ENCODE measurements at places on chromosomes 4 and X.

DNA sequence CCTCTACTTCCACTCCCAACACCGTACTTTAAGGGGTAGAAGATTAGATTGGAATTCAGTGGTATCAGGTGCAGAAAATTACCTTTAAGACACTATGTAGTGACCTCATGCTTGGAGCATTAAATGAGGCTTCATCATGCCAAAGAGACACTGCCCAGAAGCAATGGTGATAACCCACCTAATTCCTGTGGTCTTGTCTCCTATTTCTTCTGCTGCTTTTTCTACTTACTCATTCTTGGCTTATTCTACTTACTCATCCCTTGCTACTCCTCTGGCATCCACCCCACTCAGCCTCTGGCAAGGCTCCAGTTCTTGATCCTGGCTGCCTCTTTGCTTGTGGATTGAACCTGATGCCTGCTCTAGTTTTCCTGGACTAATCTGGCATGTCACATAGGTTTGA lies 62.3 kb upstream of the ADAMTS3 start:
- peak; percentile 11 for DNase-seq

DNA sequence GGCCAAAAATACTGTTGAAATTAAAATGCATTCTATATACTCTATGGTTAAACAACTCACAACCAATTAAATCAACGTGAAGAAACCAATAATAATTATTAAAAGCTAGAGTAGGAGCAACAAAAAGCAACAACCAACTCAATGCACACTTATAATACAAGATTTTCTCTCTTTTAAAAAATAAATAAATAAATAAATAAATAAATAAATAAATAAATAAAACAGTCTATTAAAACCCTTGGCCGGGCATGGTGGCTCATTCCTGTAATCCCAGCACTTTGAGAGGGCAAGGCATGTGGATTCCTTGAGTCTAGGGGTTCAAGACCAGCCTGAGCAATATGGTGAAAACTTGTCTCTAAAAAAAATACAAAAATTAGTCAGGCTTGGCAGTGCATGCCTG lies 62.7 kb downstream of the ENOX2 start:
- DNase-seq = no peak

GRCh38 chr4:139005774-139006173 lies 9.8 kb upstream of the NOCT start:
- DNase-seq = no peak

- no peak for DNase-seq
Measured at GRCh38 chrX:42694260-42694815, 83.6 kb downstream of the PPP1R2C start.

GRCh38 chrX:14220386-14220944 lies 190.8 kb upstream of the GEMIN8 start:
- DNase-seq = no peak

- no peak for DNase-seq
Measured at GRCh38 chr4:39042366-39042765, 10.2 kb upstream of the TMEM156 start.

- DNase-seq = no peak
Measured at GRCh38 chr4:26296514-26296913, 24.3 kb upstream of the RBPJ start.

DNA sequence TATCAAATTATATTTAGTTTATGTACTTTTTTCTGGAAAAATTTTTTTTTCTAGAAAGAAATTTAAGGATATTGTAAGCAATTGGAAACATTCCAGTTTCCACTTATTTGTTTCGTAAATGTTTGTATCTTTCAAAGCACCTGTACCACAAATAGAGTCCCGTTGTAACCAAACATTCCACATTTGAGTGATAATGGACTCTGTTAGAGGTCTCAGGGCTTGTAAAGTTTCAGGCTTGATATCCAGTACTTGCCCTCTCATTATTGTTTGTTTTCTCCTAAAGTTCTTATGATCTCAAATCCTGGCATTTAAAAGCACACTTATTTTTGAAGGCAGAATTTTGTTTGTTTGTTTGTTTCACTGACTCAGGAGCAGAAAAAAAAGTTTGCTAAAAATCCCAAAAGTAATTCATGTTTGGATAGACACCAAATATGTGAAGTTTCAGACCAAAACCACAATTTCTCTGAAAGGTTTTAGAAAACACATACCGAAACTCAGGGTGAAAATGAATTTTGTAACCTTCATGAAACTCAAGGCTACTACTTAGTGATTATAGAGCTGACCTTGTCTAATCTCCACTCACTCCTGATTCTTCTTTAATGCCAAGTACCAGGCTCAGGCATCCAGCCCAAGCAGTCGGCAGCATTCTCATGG lies 5.7 kb upstream of the TMEM192 start:
- DNase-seq = no peak

DNA sequence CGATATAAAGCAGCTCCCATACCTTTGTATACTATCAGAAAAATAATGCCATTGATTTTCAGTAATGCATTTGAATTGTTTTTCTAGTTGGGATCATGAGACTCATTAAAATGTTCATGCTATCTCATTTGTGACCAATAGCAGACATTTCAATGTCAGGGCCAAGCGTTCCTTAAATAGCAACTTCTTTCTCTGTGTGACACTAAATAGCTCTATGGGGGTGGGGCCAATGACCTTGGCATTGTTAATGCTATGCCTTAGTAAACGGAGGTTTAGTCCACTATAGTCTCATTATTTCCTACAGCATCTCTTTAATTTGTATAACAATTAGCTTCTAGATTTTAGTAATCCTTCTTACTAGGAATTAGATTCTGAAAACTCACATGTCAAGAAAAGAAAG lies 48.6 kb upstream of the ARHGAP24 start:
- DNase-seq = no peak

DNA sequence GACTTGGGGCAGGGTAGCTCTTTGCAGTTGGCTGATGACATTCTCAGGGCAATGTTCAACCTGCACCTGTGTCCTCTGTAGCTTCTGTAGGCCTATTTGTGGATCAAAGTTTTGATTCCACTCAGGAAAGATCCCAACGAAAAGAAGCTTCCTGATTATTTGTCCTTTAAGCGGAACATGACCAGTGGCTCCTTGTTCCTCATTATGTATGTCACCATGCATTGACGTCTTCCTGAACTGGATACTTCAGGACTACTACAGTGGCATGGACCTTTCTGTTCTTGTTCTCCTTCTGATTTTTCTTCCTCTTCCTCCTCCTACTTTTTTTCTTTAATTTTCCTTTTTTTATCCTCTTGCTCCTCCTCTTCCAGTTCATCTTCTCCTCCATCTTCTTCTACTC lies 62.4 kb downstream of the NBDY start:
- DNase-seq = no peak

- DNase-seq = no peak
Measured at GRCh38 chrX:134999469-134999868, 8.7 kb downstream of the SMIM10 start.

DNA sequence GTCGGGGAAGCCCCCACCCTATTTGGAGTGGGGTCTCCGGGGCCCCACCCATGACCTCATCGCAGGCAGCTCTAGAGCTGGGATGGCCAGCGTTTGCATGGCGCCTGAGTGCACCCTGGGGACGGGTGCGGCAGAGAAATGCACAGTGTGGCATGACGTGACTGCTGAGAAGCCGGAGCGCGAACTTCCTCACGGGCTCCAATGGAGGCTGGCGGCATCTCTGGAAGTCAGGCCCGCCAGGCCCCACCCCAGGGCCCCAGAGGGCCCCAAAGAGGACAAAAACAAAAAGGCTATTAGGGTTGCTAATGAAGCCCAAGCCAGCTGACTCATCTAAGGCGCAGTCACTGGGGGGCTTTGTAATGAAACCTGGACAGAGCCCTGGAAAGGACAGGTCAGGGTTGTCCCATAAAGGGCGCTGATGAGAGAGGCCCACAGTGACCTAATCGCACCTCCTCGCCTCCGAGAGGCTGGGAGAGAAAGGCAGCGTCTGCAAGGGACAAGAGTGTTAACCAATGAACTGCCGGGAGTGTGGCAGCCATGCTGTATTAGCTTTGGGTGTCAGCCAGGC lies 86.0 kb upstream of the C1QTNF7 start:
- no peak for DNase-seq

DNA sequence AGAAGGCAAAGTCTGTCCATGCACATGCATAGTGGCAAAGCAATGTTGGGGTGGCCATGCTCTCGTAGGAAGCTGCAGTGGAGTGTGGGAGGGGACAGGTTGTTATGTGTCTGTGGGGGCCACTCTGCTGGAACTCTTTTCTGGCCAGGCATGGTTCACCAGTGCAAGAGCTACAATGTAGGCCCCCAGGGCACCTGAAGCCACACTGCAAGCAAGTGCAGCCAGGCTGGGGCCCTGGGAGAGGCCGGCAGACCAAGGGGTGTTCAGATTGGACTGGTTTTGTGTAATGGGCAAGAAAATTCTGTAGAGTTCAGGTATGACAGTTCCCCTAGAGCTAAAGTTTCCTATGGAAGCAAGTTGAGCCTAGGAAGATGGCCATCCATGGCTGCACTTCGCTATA lies 97.0 kb upstream of the ZC4H2 start:
- no peak for DNase-seq

GRCh38 chr4:47642985-47643760 lies 158.1 kb downstream of the ATP10D start:
- DNase-seq = peak; percentile 31

- no peak for DNase-seq
Measured at GRCh38 chr4:76010576-76010975, 3.3 kb upstream of the CXCL9 start.

GRCh38 chr4:157667836-157668235 lies 447.3 kb downstream of the GRIA2 start:
- no peak for DNase-seq

DNA sequence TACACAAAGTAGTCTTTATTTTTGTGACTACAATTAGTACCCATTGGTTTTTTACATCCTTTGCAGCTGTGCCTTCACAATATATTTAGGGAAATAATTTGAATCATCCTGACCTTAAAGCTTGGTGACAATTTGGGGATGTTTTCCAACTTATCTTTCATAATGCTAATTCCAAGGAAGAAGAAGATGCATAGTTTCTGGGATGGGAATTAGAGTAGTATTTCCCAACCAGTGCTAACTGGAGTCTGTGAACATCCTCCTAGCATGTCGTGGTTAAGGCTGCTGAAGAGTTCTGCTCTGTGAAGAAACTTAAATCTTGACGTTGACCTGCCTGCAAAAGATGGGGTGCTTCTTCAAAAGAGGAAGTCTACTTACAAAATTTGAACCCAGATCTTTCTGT lies 173.5 kb downstream of the ANK2 start:
- no peak for DNase-seq

GRCh38 chrX:120380699-120381098 lies 18.8 kb downstream of the ATP1B4 start:
- DNase-seq = no peak

- DNase-seq = no peak
Measured at GRCh38 chr4:55808632-55809031, 11.0 kb upstream of the EXOC1L start.

GRCh38 chr4:118983293-118983692 lies 94.6 kb downstream of the SYNPO2 start:
- no peak for DNase-seq

DNA sequence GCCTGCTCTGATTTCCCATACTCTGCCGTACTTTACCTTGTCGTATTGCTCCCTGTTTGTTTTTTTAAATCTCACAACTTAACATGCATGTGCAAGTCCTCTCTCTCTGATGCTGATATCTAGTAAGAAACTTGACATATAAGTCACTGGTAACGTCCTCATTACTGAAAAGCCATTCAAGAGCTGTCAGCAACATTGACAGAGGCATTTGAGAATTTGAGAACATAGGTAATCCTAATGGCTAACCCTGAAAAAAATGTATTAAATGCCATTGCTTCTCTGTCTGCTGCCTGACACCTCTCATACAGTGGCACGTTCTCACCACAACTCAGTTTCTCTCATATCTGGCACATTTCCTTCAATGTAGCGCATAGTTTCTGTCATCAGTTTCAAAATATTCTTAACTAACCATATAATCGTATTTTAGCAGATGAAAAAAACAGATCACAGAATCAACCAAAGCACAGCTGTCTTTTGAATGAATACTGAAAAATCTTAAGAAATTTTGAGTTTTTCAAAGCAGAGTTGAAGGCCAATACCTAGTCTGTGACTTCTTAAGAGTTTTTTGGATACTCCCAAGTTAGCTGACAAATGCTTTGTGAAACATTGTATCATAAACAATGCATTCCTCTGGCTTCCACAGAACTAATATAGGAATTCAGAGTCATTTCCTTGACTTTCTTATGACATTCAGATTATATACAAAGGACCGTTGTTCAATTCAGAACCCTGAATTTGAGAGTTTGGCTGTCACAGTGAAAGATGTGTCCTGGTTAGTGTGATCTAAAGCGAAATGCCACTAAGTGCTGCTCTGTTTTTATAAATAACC lies 996.4 kb downstream of the C4orf33 start:
- DNase-seq = no peak

GRCh38 chr4:94399721-94400120 lies 52.0 kb upstream of the PDLIM5 start:
- DNase-seq = peak; percentile 60

- peak; percentile 66 for DNase-seq
Measured at GRCh38 chr4:16893141-16893651, 5.2 kb downstream of the LDB2 start.

GRCh38 chr4:148051403-148051802 lies 319.5 kb downstream of the ARHGAP10 start:
- no peak for DNase-seq

- no peak for DNase-seq
Measured at GRCh38 chrX:88612870-88613329, 134.1 kb upstream of the CPXCR1 start.

DNA sequence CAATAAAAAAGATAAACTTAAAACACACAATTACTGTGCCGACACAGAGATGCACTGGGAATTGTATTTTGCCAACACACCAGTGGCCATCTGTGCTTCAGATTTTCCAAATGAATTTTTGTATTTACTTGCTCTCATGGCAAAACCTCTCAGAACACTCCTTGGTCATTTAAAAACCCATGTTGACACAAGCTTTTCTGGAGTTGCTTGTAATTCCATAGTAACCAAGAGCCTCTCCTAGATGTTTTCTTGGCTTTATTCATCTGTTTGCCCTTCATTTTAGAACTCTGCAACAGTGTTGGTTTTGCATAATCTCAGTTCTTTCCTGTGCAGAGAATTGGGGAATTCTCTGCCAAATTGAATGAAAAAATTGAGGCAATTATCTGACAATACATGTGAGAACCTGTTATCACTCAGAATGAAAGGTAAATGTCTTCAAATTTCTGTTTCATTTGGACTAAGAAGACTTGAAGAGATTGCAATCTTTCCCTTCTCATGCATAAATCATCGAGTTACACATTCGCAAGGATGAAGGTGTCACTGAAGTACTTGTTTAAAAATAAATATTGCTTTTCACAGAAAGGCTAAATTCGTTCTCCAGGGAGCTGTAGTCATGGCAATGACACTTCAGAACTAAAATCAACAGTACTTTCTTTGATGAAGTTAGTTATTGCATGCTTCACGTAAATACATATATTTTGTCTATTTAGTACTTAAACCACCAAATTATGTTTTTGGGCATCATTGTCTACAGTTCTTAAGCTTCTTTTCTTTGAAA lies 301.8 kb upstream of the CTSO start:
- no peak for DNase-seq

DNA sequence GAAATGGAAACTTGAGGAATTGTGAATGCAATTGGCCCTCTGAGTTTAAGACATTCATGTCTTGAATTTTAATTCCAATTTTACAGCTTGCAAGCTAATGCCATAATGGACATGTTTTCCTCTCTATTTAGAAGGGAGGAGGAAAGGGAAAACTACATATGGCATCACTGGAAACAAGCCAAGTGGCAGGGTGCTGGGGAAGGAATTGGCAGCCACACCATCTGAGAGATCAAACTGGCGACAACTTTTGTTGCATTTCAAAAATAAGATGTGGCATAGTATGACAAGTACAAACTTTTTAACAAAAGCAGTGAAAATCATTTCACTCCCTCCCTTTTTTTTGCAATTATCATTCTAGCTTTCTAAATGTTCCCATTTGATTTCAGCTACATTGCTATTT lies 615.6 kb downstream of the CENPC start:
- DNase-seq = peak; percentile 13

Data from muscle of back (tissue), 13 donors.